ENCODE measurements at places on chromosomes 4 and X.

- no peak for DNase-seq
Measured at GRCh38 chr4:7128234-7128633, 60.4 kb upstream of the GRPEL1 start.

DNA sequence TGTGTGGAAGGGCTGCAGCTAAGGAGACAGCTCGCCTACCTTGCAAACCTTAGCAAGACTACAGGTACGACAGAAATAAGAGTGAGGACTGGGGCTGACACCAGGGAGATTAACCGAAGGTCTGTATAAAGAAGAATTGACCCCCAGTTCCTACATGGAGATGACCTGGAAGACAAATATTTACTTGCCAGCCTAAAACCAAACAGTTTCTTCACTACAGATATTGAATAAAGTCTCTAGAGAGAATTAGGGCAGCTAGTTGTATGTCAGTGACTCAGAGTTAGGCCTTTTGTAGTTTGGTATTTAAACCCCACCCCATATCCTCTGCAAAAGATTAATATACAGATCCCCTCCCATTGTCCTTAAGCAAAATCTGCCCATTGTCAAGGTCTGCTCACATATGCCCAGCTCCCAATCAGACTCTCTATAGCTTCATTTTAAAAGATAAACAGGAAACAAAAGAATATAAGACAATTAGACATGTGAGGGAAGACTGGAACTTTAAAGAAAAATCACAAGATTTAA is 28.1 kb upstream of the FRMPD3 start:
- DNase-seq: no peak

GRCh38 chr4:38775326-38775725 is 7.5 kb downstream of the TLR10 start:
- no peak for DNase-seq

- peak; percentile 63 for DNase-seq
Measured at GRCh38 chr4:3387943-3388361, 53.8 kb upstream of the HGFAC start.

- no peak for DNase-seq
Measured at GRCh38 chr4:128793859-128794672, 15.4 kb upstream of the JADE1 start.

DNA sequence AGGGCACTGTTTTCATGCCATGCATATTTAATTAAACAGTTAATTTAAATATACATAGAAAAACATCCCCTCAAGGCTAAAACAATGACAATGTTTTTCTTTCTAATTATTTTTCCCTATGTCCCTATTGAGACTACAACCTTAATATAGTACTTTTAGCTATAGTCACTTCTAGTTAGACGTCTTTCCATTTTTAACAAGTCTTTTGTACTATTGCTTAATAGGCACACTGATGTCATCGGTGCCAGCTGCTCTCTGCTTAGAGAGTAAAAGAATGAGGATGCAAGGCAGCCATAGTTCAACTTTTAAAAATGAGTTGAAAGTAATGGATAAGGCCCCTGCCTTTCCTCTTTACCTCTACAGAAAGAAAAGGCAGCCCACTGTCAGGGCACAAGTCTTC is 191.1 kb downstream of the KCTD8 start:
- no peak for DNase-seq

GRCh38 chr4:24533364-24533763 is 51.0 kb downstream of the DHX15 start:
- peak; percentile 50 for DNase-seq

GRCh38 chrX:119523664-119524184 is 41.5 kb downstream of the STEEP1 start:
- DNase-seq: no peak

DNA sequence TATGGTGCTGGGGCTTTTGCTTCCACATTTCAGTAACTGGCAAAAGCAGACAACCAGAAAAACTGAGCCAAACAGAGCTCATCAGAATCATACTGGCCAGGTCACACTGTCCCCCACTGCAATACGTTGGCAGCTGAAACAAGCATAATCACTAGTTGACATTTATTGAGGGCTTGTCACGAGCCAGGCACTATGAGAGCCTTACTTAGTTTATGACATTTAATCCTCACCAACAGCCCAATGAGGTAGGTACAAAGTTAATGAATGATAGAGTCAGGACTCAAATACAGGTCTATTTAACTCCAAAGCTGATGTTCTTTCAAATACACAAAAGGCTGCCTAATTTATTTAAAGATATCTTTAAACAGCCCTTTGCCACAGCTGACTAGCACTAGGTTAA is 174.0 kb upstream of the MBNL3 start:
- DNase-seq: no peak

DNA sequence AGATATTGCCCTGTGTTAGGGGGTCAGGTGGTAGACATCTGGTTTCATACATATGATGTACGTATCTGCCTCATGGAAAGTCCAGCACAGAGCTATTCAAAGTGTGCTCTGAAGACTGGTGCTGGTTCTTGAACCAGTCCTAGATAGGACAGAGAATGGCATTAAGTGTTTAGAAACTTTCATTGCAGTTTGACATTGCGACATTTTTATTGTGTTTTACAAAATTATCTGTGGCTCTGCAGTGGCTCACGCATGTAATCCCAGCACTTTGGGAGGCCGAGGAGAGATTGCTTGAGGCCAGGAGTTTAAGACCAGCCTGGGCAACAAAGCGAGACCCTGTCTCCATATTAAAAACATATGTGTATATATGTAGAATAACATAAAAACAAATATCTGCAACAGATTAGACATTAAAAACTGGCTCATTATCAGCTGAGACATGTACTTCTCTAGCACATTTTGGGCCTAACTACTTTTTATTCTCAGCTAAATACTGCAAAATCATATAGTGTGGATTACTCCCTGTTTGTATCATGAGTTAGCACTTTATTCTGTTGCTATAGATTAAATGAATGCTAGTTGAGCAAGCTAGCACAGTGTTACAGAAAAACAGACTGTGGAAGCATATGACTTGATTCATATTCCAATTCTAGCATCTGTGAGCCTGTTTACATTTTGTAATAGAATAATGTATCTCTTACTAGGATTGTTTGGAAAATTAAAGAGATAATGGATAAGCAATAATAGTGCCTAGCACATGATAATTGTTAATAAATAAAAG is 57.1 kb downstream of the USP9X start:
- no peak for DNase-seq

- DNase-seq: no peak
Measured at GRCh38 chr4:56871371-56871866, 36.3 kb upstream of the REST start.

- peak; percentile 21 for DNase-seq
Measured at GRCh38 chr4:7987148-7987989, 47.7 kb upstream of the AFAP1 start.

- DNase-seq: no peak
Measured at GRCh38 chrX:26778320-26778888, 562.4 kb downstream of the MAGEB5 start.

GRCh38 chr4:20422398-20422797 is 170.7 kb downstream of the SLIT2 start:
- DNase-seq: peak; percentile 57

- peak; percentile 23 for DNase-seq
Measured at GRCh38 chr4:153785910-153786721, 2.8 kb downstream of the SFRP2 start.

DNA sequence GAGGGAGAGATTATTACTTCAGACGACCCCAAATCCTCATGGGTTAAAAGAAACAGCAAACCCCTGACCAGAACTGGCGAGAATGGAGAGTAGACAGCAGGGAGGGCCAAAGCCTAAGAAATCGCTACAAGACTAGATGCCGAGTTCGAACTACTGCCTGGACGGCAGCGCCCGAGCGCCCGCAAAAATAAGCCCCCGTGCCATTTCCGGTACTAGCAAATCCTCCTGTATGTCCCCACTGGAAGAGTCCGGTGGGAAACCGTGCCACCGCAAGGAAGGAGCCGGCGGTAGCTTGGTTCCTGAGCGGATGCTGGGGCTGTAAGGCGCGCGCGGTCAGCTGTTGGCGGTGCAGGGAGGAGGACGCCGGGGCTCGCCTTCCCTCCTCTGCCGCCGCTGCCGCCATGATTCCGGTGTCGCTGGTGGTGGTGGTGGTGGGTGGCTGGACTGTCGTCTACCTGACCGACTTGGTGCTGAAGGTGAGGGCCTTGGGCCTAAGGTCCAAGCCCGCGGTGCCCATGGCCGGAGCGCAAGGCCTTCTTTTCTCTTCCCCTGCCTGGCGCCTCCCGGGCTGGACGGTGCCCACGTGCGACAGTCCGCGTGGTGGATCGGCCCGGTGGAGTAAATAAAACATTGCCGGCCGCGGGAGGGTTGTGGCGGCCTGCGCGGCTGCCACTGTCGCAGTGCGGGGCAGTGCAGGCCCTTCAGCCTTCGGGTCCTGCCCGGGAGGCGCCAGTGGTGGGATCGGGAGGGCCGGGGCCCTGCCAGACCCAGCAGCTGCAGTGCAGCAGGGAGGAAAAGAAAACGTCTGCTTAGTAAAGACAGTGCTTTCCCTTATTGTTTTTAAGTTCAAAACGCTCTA is at the start of gene MBTPS2:
TSS of gene MBTPS2 (plus strand) at position 284 of the 859 bp plus-strand sequence. CDS start at position 402, 118 bp downstream.
- DNase-seq: peak; percentile 67

- DNase-seq: no peak
Measured at GRCh38 chrX:13013363-13014110, 30.9 kb downstream of the FAM9C start.

GRCh38 chrX:131910586-131910985 is 112.5 kb upstream of the STK26 start:
- peak; percentile 34 for DNase-seq

DNA sequence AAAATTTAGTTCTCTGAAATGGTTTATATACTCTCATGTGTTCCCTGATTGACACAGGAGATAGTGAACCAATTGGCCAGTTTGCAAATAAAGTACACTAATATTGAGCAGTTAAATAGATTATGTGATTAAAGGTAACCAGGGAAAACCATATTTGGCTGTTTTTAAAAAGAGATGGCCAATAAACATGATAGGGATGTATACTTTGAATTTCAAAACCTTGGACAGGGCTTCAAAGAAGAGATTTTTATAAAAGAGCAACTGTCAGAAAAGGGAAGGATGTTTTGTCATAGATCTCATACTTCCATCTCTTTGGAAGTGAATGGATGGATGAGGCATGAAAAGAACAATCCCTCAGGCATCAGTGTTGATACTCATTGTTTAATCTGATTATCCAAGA is 825.3 kb downstream of the STIM2 start:
- no peak for DNase-seq

- no peak for DNase-seq
Measured at GRCh38 chrX:152810403-152810802, 20.2 kb downstream of the CETN2 start.

DNA sequence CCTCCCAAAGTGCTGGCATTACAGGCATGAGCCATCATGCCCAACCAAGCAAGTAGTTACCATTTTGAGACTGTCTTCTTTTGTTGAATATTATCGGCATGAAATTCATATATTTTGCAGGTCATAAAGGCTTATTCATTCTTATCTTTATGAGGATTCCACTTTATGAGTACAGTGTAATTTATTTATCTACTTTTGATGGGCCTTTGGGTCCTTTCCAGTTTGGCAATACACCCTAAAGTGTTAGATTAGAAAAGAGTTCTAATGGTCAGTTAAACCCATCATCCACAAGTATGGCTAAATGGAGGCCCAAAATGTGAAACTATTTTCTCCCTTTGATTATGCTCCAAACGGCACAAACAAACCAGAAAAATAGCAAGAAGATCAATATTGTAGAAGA is 10.9 kb upstream of the ABCG2 start:
- peak; percentile 52 for DNase-seq

DNA sequence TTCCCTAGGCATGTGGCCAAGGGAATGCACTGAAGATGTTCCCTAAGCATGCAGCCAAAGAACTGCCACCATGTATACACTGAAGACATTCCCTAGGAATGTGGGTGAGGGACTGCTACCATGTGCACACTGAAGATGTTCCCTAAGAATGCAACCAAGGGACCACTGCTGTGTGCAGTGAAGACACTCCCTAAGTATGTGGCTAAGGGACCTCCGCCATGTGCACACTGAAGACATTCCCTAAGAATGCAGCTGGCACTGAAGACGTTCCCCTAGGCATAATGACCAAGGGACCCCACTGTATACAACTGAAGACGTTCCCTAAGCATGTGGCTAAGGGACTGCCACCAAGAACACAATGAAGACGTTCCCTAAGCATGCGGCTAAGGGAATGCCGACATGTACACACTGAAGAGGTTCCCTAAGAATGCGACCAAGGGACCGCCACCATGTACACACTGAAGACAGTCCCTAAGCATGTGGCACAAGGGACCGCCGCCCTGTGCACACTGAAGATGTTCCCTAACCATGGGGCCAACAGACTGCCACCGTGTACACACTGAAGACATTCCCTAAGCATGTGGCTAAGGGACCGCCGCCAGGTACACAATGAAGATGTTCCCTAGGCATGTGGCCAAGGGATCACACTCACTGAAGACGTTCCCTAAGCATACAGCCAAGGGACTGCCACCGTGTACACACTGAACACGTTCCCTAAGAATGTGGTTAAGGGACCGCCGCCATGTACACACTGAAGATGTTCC is 25.6 kb downstream of the DHRSX start:
- no peak for DNase-seq

- no peak for DNase-seq
Measured at GRCh38 chrX:13493659-13494058, 75.7 kb upstream of the EGFL6 start.

- no peak for DNase-seq
Measured at GRCh38 chrX:112147206-112147605, 64.6 kb upstream of the TRPC5 start.

GRCh38 chr4:25972984-25973745 is 59.1 kb downstream of the SMIM20 start:
- no peak for DNase-seq

DNA sequence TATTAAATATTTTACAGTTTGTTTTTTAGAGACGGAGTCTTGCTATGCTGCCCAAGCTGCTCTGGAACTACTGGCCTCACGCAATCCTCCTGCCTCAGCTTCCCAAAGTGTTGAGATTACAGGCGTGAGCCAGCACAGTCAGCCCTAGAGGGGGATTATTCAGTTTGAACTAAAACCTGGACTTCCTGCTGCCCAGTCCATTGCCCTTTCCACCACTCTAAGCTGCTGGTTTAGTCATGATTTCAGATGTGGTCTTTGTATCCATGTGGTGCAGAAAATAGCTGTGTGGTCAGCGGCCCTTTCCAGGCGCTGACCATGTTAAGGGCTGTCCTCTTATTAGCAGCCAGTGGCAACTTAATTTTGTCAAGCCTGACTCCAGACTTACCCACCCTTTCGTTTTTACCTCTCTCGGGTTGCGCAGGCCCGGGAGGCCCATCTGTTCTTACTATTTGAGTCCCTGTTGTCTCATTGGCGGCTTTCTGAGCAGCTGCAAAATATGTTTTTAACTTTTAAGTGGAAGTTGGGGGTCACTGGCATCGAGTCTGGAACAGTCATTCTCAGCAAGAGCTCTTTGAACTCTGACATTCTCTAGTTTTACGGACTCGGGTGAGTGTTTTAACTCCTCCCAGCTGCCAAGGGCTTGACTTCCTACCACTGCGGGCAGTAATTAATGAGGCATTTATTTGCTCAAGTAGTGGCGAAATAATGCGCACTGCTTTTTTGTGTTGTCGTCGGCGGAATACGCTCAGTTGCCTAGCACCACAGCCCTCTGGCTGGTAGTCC is 773 bp upstream of the VMA21 start:
- peak; percentile 10 for DNase-seq

- no peak for DNase-seq
Measured at GRCh38 chr4:100287534-100287933, 97.3 kb upstream of the DDIT4L start.
